ENCODE measurements at places on chromosomes 5 and 9. TPM values are rescaled to one million over a fixed set of nuclear protein-coding genes. Genes with fewer than 3 reads are reported as not detected.
A peak's percentile ranks its signal among the peaks of the same experiment; 100 is the strongest.

EXOC3 gene
- 99.8 TPM for total RNA-seq

GRCh38 chr5:117299224-117299935 lies 724.8 kb upstream of the SEMA6A start:
- no peak for DNase-seq

TAF1L gene
- not detected for total RNA-seq

GRCh38 chr9:113906411-113907110 lies 30.5 kb downstream of the ZNF618 start:
- no peak for DNase-seq

DNA sequence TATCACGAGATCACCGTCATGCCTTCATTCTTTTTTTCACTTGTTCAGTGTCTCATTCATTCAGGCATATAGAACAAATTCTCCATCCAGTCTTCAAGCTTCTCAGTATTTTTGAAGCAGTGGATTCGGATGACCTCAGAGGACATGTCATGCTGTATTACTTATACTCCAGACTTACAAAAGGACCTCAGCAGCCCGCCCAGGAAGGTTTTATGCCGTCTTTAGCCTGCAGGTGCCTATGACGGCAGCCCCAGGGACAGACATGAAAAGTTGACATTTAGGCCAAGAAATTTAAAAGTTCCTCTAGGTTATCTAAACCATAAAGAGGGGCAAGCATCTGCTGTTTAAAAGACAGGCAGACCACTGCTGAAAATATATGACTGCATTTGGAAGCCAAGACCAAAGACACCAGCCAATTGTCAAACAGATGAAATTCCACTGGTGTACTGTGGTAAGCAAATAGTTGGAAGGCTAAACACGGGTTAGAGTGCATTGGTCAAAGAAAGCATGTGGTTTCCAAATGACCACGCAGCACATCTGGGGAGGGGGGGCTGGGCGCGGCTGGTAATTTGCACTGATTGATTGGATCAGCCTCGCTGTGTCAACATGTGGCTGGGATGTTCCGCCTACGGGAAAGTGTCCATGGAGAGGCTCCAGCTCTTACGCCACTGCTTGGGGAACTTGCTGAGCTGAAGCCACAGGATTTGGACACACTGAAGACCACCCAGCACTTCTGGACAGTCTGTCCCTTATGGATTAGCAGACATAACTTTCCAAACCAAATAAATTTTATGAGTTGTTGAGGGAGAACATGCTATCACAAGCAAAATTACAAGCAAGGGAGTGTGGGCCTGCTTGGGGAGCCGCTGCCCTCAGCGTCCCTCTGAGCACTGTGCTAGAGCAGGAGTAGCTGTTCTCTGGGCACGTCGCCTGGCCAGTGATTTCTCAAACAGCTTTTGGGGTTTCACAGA lies 173.6 kb downstream of the FANCC start:
- DNase-seq = no peak

KCNIP1 gene
- total RNA-seq = not detected

PLAC8L1 gene
- total RNA-seq = not detected

- DNase-seq = no peak
Observed at GRCh38 chr9:81717061-81717746, 27.9 kb upstream of the TLE1 start.

- DNase-seq = no peak
Observed at GRCh38 chr5:171867786-171868185, 82.2 kb downstream of the SMIM23 start.

DNA sequence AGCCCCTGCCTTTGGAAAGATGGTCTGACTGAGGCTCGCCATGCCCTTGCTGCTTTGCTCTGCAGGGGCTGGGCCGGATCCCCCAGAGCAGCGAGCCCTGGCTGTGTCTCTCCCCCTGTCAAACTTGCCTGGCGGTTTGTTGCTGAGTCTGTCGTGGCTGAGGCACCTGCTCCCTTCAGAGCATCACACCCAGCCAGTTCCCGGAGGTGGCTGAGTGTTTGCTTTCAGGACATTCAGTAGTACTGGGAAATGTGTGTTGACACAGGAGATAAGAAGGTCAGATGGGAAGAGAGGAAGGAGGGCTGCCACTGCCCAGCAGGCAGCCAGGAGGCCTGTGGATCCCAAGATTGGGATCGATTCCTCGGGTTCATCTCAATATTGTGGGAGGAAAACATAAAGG lies 62.9 kb downstream of the GADD45G start:
- no peak for DNase-seq

GRCh38 chr9:73515216-73515615 lies 363.6 kb downstream of the ANXA1 start:
- no peak for DNase-seq

- no peak for DNase-seq
Observed at GRCh38 chr5:125560476-125561225, 814.2 kb upstream of the ZNF608 start.

RLN2 gene
- 0.86 TPM for total RNA-seq

GRCh38 chr9:91824601-91825305 lies 125.3 kb downstream of the ROR2 start:
- no peak for DNase-seq

IFNA14 gene
- not detected for total RNA-seq

DNA sequence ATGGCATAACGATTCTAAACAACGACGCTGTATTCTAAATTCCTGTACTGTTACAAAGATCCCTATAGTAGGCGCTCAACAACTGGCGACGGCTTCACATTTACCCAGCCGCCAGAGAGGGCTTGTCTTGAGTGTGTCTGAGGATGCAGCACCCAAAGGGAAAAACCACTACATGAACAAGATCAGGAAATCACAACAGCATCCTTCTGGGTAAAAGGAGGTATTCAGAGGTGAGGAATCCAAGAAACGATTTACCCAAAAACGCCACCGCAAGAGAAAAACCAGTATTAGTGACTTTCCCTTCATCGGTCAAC lies 711 bp downstream of the TTC33 start:
- DNase-seq = peak; percentile 58

PBX3 gene
- total RNA-seq = 12.3 TPM

DNA sequence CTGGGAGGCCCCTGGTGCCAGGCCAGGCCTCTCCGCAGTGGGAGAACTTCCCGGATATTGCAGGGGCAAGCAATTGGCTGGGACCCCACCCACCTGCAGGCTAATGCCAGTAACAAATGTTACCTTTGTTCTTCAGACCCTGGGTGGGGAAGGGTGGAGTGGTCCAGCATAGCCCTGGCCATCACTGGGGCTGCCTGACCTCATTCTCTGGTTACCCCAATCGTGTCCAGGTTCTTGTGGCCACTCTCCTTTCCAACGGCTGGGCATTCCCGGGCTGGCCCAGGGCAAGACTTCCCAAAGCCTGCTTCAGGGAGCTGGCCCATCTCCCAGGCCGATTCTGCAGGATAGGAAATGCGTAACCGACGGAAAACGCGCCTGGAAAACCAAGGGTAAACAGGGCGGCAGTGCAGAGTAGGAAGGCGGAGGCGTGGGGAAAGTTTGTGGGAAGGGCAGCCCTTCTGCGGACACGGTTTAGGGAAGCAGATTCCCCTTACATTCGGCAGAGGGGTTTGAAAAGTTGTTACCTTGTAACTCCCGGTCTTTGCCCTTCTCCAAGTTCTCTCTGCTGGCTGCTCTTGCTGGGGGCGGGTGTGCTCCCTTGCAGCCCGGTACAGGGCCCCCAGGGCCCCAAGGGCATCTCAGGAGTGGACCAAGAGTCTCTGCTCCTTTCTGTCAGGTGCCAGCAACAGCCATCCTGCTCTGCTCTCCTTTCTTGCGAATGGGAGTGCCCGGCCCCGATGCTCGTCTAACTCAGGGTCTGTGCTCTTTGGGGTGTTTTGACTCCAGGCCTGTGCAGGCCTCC lies 3.5 kb downstream of the NRARP start:
- no peak for DNase-seq

GRCh38 chr9:90288275-90288639 lies 354.4 kb downstream of the DIRAS2 start:
- no peak for DNase-seq

DNA sequence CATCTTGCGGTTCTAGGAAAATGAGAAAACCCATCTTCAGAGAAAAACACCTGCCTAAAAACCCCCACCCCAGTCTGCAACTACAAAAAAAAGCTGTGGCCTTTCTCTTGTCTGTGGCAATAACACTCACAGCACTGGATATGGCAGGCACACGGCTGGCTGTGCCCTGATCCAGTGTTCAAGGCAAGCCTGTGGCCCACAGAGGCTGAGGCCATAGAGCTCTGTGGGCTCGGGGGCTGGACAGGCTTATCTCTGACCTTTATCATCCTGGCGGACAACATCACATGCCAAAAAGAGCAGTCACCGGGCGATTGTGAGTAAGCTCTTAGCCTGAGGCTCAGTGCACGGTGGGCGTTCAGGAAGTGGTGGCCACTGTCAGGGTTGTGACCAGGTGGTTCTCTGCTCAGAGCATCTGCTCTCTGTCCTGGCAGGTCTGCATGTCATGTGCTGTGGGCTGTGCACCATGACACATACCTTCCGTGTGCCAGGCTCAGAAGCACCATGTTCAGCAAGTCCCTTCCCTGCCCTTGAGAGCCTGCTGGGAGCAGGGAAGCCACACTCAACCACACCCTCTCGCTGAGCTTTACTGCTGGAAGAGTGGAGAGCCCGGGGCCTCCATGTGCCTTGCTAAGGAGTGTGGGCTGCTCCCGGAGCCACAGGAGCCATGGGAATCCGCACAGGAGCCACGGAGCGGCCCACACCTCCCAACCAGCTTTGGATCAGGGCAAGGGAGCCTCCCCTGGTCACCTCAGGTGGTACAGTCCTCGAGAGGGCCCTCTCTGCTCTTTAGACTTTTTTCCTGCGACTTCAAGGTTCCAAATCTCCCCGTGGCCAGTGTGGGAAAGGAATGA lies 34.6 kb upstream of the WDR38 start:
- DNase-seq = no peak

GABRG2 gene
- not detected for total RNA-seq

NUTM2F gene
- not detected for total RNA-seq

DNA sequence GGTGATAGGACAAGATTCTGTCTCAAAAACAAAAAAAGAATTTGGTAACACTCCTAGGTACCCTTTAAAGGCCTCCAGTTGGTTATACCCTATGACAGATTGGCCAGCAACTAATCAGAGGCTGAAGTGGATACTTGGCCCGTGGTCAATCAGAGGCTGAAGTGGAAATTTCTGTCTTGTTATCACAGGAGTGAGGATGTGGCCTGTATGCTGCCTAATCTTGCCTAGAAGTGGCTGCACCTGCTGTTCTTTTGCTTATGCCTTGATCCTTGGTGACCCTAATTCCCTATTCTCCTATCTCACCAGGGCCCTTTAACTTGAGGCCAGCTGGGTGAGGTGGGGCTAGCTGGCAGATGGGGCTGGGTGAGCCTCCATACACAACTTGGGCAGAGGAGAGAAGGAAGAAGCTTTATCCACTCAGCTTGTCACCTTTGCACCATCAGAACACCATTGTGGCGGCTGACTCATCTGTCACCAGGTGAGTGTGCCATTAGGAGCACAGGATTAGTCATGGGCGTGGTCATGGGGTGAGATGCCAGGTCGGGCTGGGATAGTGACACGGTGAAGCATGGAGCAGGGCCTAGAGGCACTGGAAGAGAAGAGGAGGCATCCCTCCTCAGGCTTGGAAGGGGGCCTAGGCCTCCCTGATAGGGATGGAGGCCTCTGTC lies 41.5 kb downstream of the SAR1B start:
- no peak for DNase-seq

DNA sequence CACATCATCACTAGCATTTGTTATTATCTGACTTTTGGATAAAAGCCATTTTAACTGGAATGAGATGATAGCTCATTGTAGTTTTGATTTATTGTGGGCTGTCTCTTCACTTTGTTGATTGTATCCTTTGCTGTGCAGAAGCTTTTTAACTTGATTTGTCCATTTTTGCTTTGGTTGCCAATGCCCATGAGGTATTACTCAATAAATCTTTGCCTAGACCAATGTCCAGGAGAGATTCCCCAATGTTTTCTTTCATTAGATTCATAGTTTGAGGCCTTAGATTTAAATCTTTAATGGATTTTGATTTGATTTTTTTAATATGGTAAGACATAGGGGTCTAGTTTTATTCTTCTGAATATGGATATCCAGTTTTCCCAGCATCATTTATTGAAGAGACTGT lies 28.8 kb upstream of the SMARCA2 start:
- DNase-seq = no peak

DNA sequence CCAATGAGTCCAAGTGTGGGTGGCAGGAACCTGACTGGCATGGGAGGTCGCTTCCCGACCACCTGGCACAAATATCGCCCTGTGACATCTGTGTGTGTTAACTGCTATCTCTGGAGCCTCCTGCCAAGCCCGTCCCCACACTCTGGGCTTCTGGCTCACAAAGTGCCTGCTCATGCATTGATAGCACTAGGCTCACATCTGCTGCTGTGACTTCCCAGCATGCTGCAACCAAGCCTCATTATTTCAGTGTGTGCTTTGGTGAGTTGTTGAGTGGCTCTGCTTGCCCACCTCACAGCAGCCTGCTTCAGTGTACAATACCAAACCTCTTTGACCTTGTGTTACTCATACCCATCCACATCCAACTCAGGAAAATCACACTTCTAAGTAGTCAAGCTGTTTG lies 139.8 kb downstream of the APBA1 start:
- DNase-seq = no peak

- DNase-seq = no peak
Observed at GRCh38 chr5:113058269-113058668, 81.7 kb downstream of the DCP2 start.

DNA sequence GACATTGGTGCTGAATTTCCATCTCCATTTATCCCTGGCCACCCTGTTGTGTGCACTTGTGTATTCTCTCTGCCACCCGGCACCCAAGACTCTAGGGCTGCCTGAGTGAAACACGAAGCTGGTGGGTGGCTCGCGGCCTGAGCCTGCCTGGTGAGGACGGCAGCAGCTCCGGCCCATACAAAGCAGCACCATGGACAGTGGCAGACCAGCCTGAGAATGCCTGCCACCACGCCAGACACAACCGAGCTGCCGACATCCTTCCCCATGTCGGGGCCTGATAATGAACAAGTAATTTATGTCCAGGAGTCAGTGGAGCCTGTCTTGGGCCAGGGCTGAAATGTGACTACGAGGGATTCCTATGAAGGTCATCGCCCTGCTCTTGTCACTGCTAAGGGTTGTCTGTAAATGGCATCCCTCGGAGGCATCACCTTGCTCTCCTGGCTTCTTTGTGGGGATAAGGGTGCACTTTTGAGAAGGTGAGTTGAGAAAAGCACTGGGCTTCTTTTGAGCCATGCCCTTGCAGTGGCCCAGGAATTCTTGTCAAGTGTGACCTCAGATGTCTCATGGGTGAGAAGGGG lies 175.7 kb downstream of the MELK start:
- no peak for DNase-seq

- DNase-seq = no peak
Observed at GRCh38 chr5:91635950-91636734, 253.0 kb upstream of the ARRDC3 start.

SLC1A3 gene
- total RNA-seq = not detected

DNA sequence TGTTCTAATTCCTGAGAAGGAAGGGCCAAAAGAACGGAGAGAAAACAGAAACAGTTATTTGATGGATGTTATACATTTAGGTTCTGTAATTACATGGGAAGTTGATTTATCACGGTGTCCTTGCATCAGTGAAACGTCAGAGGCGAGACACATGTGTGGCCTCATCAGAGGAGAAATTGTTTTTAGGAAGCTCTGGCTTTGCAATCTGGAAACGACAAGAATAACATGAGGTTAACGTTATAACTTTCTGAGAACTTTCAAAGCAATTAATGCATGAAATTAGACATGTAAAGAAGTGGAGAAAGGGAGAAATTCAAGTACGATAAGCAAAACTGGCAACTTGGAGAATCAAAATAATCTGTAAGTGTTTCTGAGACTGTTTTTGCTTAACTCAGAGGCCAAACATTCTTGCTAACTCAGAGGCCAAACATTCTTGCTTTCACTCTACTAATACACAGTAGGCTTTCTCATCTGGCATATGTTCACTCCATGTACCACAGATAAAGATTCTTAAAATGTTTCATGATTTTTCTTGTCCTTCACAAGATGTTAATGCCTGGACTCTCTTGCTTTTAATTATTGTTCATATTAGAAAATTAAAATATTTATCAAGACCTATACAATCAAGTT lies 933.0 kb downstream of the TLE4 start:
- DNase-seq = no peak

NEUROG1 gene
- total RNA-seq = not detected

Measured in T-cell (primary cell).